ENCODE measurements at places on chromosomes 4 and X. TPM values are rescaled to one million over a fixed set of nuclear protein-coding genes. Genes with fewer than 3 reads are reported as not detected.

ENPP6 gene
- polyA plus RNA-seq, result 0.70 TPM

DCK gene
- polyA plus RNA-seq, result 44.5 TPM

FAM184B gene
- polyA plus RNA-seq, result 3.1 TPM

STATH gene
- not detected for polyA plus RNA-seq

EDNRA gene
- 0.76 TPM for polyA plus RNA-seq

TMEM31 gene
- not detected for polyA plus RNA-seq

PNMA6F gene
- not detected for polyA plus RNA-seq

CT45A10 gene
- polyA plus RNA-seq, result not detected

USP17L30 gene
- not detected for polyA plus RNA-seq

MAOA gene
- polyA plus RNA-seq, result 0.92 TPM

MAGT1 gene
- 5.5 TPM for polyA plus RNA-seq

FAAH2 gene
- 5.6 TPM for polyA plus RNA-seq

PRSS48 gene
- polyA plus RNA-seq, result not detected

SYP gene
- polyA plus RNA-seq, result 102 TPM
